ENCODE measurements at places on chromosomes 2 and 18.

- DNase-seq, result no peak
Observed at GRCh38 chr18:50014606-50015005, 180.3 kb downstream of the MYO5B start.

- no peak for DNase-seq
Observed at GRCh38 chr2:169300636-169301530, 61.5 kb downstream of the LRP2 start.

- no peak for DNase-seq
Observed at GRCh38 chr2:113127646-113128570, 510 bp downstream of the IL1RN start.

DNA sequence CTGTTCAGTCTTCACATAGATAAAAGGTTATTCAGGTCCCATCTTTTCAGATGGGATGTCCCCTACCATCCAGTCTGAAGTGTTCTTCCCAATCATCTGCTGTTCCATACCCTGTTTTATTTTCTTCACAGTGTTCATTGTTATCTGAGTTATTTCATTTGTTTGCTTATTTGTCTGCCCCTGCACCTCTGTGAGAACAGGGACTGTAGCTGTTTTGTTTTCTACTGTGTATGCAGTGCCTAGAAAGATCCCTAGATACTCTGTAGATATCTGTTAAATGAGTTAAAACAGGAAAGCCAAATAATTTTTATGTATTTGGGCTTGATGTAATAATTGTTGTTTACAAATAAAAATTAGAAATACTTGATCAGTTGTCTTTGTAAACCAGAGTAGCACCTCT lies 34.2 kb downstream of the SMAD4 start:
- DNase-seq, result no peak

DNA sequence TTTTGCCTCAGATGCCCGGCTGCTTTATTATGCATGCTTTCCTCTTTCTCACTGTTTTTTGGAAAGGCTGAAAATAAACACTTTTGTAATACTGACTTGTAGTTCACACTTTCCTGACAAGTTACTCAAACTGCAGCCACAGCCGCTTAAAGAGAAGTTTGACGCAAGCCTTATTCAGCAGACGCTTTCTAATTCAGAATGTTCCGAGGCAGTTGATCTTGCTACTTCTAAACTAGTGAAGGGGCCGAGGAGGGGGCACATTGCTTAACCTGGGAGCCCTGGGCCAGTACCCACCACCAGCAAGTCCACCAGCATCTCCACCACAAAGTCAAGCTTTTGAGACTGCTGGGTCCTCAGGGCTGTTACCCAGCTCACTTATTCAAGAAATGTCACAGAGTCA lies 71.8 kb upstream of the SPRED2 start:
- DNase-seq, result no peak

DNA sequence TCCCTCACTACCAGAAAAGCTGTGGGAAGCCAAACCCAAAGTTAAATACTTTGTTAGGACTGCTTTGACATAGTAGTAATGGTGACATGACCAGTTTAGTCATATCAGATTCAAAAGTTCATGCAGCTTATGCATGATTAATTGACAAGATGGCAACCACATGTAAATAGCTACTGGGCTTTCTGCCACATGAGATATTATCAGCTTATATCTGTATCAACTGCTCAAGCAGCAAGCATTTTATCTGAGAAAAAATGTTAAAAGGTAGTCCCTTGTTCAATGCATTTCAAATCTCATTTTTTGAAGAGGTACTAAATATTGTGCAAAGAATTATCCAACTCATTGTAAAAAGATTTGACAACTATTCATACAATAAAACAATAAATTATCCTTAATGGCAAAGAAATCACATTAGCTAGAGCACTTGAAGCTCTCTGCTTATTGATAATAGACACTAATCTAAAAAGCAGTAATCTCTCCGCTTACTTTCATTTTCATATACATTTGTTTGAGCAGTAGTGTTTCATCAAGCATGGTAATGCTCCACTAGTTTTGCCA lies 993.6 kb upstream of the NXPH2 start:
- DNase-seq, result no peak
